PC-3 (cell line): ENCODE measurements at places on chromosomes 3 and 15. TPM values are rescaled to one million over a fixed set of nuclear protein-coding genes. Genes with fewer than 3 reads are reported as not detected.
A peak's percentile ranks its signal among the peaks of the same experiment; 100 is the strongest.

DNA sequence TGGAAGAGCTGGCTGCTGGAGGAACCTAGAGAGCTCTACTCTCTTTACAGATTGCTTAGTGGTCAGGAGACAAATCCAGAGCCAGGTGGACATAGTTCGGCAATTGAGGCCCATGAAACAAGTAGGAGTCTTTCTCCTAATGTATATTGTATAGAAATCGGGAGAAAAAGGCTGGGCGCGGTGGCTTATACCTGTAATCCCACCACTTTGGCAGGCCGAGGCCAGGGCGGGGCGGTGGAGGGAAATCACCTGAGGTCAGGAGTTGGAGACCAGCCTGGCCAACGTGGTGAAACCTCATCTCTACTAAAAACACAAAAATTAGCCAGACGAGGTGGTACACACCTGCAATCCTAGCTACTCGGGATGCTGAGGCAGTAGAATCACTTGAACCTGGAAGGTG, 10.8 kb downstream of the RAD54L2 start:
- H3K4me1 ChIP-seq, result no peaks in the 10 kb centered on the region
- DNase-seq, result no peak
- H3K27me3 ChIP-seq, result no peaks in the 10 kb centered on the region
- H3K27ac ChIP-seq, result no peak overlapping the region

Gene LRRN1
- total RNA-seq, result not detected in 2 replicates

Gene C3orf80
- 0.33 and 0.46 TPM in 2 replicates for total RNA-seq

DNA sequence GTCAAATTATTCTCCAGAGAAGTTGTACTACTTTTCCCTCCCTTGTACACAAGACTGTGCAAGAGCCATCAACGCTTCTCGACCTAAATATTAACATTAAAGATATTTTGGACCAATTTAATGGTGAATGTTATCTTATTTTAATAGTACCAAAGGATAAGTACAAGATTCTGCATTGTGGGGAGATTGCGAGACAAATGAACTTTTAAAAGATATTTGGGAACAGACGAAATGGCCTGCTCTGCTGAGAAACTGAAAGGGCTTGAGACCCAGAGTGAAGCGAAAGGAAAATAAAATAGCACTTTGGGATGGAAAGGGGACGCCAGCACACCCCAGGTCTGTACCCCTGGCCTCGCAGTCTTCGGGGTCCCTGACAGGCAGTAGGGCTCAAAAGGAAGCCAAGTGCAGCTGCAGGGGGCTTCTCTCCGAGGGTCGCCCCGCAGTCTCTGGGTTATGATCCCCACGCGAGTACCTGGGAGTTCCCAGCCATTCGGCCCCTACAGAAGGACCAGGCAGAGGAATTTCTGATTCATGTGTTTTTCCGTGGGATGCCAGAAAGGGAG, 97.6 kb upstream of the VGLL3 start:
- DNase-seq, result no peak
- no peaks in the 10 kb centered on the region for H3K27me3 ChIP-seq
- no peaks in the 10 kb centered on the region for H3K36me3 ChIP-seq
- H3K4me1 ChIP-seq, result peaks cover 5% of the 10 kb centered on the region; the same call in 1 of the 2 replicates
- no peak overlapping the region for H3K4me3 ChIP-seq

GRCh38 chr3:133377396-133377795, 22.5 kb upstream of the BFSP2 start:
- no peak overlapping the region for H3K4me3 ChIP-seq
- H3K4me1 ChIP-seq, result no peaks in the 10 kb centered on the region
- peak; percentile 50 for DNase-seq
- H3K36me3 ChIP-seq, result no peaks in the 10 kb centered on the region
- peaks cover 28% of the 10 kb centered on the region for H3K27me3 ChIP-seq

GRCh38 chr3:186974824-186975313, 44.5 kb downstream of the ST6GAL1 start:
- H3K36me3 ChIP-seq, result no peaks in the 10 kb centered on the region
- DNase-seq, result no peak
- peaks cover 16% of the 10 kb centered on the region for H3K4me1 ChIP-seq
- H3K4me3 ChIP-seq, result no peak overlapping the region
- H3K27ac ChIP-seq, result no peak overlapping the region

GRCh38 chr15:45641999-45642932, 7.4 kb downstream of the SQOR start:
- H3K27ac ChIP-seq, result peak overlapping the region; percentile 100
- H3K4me3 ChIP-seq, result peak overlapping the region; percentile 44; the same call in 1 of the 2 replicates
- peak; percentile 73 for DNase-seq
- H3K4me1 ChIP-seq, result peaks cover 91% of the 10 kb centered on the region
- no peaks in the 10 kb centered on the region for H3K27me3 ChIP-seq
- H3K36me3 ChIP-seq, result no peaks in the 10 kb centered on the region

Gene CCRL2
- 5.5 and 6.0 TPM in 2 replicates for total RNA-seq

Gene CGGBP1
- 27.0 and 37.1 TPM in 2 replicates for total RNA-seq

Gene RASGRF1
- total RNA-seq, result not detected in 2 replicates

Gene EBLN2
- total RNA-seq, result 3.8 and 6.2 TPM in 2 replicates

- DNase-seq, result peak; percentile 14
- H3K36me3 ChIP-seq, result 0 out of 2 replicates have a peak, but pooled peaks cover 3% of the 10 kb centered on the region
- H3K4me1 ChIP-seq, result no peaks in the 10 kb centered on the region
- H3K4me3 ChIP-seq, result no peak overlapping the region
- no peak overlapping the region for H3K27ac ChIP-seq
These were observed 364.7 kb upstream of the TGFBR2 start for GRCh38 chr3:30241721-30242120.

GRCh38 chr3:163043074-163043473, 1546.5 kb downstream of the OTOL1 start:
- H3K27me3 ChIP-seq, result no peaks in the 10 kb centered on the region
- no peak overlapping the region for H3K4me3 ChIP-seq
- no peaks in the 10 kb centered on the region for H3K4me1 ChIP-seq
- no peaks in the 10 kb centered on the region for H3K36me3 ChIP-seq

Gene UBAP1L
- 1.4 and 3.4 TPM in 2 replicates for total RNA-seq

DNA sequence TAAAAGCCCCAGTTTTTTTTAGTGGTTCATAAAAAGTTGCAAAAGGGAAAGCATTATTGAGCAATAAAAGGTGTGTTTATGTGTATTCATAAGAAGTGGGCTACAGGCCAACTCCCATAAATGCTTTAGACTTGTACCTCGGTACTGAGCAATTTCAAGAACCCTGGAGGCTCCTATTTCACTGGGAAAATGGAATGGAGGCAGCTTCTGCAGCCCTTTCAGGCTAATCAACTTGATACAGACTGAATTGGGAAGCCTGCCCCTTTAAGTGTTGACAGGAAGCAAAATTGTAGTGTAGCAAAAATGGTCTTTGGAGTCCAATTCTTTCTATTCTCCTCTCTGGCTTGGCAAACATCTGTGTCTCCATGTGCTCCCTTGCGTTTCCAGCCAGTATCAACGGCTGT, 118.8 kb downstream of the ECT2 start:
- peak; percentile 66 for DNase-seq
- no peaks in the 10 kb centered on the region for H3K36me3 ChIP-seq
- H3K4me3 ChIP-seq, result no peak overlapping the region

DNA sequence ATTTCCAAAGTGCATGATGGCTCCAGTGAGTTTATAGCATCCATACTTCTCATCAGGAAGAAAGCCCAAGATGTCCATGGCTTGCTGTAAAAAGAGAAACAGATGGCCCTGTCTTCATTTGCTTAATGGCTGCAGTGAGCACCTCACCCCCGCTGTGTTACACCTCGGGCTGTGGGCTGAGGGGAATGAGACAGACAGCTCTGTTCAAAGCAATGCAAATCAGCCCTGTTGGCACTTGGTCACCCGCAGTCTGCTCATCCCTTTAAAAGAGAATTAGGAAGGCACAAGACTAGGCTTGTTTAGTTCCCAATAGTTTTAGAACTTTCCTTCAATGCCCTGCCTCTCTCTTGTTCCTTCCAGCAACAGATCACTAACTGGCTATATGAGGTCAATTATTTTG, 25.2 kb downstream of the MYH15 start:
- no peak overlapping the region for H3K4me3 ChIP-seq
- no peaks in the 10 kb centered on the region for H3K27me3 ChIP-seq
- no peak overlapping the region for H3K27ac ChIP-seq
- no peak for DNase-seq

DNA sequence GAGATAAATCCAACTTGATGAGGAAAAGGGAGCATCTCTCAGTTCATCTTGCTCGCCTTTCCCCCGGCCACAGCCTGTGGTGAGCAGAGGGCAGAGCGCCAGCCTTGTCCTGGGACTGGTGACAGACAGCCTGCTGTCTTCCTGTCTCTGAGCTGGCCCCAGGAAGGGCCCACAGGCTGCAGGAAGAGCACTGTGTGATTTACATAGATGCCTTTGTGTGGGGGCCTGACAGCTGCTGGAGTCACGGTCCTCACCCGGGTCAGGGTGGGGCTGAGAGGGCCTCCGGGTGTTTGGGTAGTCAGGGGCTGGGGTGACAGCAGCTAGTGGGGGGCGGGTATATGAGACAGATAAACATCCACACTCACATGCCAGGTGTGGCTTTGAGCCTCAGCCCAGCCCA, 29.3 kb downstream of the PLA2G4D start:
- H3K4me1 ChIP-seq, result peaks cover 17% of the 10 kb centered on the region; the same call in 1 of the 2 replicates
- H3K36me3 ChIP-seq, result no peaks in the 10 kb centered on the region
- H3K4me3 ChIP-seq, result no peak overlapping the region
- H3K27me3 ChIP-seq, result no peaks in the 10 kb centered on the region
- H3K27ac ChIP-seq, result no peak overlapping the region
- DNase-seq, result peak; percentile 51

DNA sequence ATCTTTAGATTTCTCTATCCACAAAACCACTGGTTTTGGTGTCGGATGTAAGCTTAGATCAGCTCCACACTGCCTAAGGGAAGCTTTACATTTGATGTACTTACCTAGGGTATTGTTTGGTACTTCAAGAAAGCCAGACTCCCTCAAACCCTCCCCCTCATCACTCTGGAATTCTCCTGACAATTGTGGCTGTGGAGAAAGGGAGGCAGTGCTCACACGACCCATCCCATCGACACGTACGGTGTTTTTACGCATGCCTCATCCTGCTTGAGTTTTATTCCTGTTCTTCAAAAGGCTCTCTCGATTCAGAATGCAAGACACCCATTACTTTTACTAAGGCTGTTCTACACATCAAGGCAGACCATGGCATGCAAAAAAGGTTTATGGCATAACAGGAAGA, 67.3 kb upstream of the ONECUT1 start:
- H3K36me3 ChIP-seq, result no peaks in the 10 kb centered on the region
- no peak for DNase-seq
- peaks cover 54% of the 10 kb centered on the region for H3K27me3 ChIP-seq
- no peak overlapping the region for H3K27ac ChIP-seq
- no peak overlapping the region for H3K4me3 ChIP-seq
- no peaks in the 10 kb centered on the region for H3K4me1 ChIP-seq

DNA sequence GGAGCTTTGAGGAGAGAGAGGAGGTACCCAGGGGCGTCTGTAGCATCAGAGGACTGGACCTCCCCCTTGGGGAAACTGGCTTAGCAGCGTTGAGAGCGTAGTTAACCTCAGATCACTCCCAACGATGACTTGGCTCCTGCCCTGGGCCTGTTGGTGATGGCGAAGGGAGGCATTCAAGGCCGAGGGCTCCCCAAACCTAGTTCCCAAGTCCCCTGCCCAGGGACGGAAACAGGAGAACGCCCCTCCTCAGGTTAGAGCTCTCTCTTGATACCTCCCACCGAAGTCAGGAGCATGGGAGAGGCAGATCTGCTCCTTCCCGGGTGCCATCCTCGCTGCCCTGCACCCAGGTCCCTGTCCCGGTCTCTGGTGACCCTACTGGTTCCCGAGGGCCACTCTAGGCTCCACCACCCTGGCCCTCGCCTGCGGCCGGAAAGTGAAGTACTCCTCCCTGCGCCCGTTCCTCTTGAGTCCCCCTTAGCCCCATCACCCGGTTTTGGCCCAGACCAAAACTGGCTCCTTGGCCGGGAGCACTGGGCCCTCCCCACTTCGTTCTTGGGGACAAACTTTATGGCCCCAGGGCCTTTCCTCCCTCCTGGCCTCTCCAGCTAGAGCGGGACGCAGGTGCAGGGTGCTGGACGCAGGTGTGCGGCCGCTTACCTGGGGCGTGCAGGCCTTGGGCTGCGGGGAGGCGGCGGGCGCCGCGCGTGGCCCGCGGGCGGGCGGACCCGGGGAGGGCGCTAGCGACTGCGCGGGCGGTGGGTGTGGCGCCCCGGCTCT, 2.6 kb upstream of the SKOR1 start:
- no peak overlapping the region for H3K27ac ChIP-seq
- H3K27me3 ChIP-seq, result peaks cover 41% of the 10 kb centered on the region
- H3K36me3 ChIP-seq, result no peaks in the 10 kb centered on the region
- H3K4me1 ChIP-seq, result no peaks in the 10 kb centered on the region

- DNase-seq, result no peak
- H3K36me3 ChIP-seq, result peaks cover 46% of the 10 kb centered on the region
- no peak overlapping the region for H3K27ac ChIP-seq
- H3K4me1 ChIP-seq, result no peaks in the 10 kb centered on the region
These were observed 32.8 kb downstream of the POC1A start for GRCh38 chr3:52121464-52121805.

- H3K27ac ChIP-seq, result no peak overlapping the region
- no peaks in the 10 kb centered on the region for H3K4me1 ChIP-seq
- H3K4me3 ChIP-seq, result no peak overlapping the region
- no peaks in the 10 kb centered on the region for H3K36me3 ChIP-seq
- DNase-seq, result no peak
These were observed 24.7 kb downstream of the CTDSPL start for GRCh38 chr3:37886395-37886794.

DNA sequence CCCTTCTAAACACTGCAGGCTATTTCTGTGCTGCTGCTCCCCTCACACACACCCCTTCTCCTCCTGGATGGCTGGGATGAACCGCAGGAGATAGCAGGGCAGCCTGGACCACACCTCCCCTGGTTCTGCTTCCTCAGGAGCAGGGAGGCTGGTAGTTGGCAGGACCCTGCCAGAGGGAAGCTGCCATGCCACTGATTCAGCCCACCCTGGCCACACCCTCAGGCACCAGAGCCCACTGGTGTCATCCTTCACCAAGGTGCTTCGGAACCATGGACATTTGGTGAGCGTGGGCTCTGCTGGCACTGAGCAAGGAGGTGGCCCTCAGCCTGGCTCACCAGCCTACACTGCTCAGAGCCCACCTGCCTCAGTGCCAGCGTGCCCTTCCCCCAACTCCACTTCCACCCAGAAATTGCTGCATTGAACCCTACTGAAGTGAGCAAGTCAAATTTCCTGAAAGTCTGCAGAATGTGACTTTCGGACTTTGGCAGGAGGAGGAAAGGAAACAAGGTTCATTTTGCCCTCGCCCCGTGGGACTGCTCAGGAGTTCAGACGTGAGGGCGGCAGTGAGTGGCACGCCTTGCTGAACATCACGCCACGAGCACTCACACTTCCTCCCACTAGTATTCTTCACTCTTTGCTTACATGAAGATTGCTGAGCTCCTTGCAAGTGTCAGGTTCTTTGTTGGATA, 26.3 kb downstream of the BMF start:
- H3K4me3 ChIP-seq, result 0 out of 2 replicates have a peak overlapping the region, but pooled peaks have one; percentile 49
- no peaks in the 10 kb centered on the region for H3K27me3 ChIP-seq
- H3K27ac ChIP-seq, result no peak overlapping the region
- no peak for DNase-seq

DNA sequence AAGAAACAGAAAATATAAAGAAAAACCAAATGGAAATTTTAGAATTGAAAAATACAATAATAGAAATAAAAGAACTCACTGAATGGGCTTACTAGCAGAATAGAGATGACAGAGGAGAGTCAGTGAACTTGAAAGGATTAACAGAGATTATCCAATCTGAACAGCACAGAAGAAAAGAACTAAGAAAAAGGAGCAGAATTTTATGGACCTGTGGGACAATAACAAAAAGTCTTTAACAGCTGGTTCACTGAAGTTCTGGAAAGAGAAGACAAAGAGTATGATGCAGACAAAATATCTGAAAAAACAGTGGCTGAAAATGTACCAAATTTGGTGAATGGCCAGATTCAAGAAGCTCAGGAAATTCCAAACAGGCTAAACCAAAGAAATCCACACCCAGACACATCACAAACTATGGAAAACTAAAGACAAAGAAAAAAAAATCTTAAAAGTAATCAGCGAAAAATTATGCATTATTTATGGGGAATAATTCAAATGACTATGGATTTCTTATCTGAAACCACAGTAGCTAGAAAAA, 9.7 kb upstream of the GNB5 start:
- H3K4me3 ChIP-seq, result no peak overlapping the region
- H3K27me3 ChIP-seq, result no peaks in the 10 kb centered on the region
- DNase-seq, result no peak

Gene LMOD3
- total RNA-seq, result not detected in 2 replicates
